ENCODE measurements at places on chromosomes 1 and 21.
A peak's percentile ranks its signal among the peaks of the same experiment; 100 is the strongest.

DNA sequence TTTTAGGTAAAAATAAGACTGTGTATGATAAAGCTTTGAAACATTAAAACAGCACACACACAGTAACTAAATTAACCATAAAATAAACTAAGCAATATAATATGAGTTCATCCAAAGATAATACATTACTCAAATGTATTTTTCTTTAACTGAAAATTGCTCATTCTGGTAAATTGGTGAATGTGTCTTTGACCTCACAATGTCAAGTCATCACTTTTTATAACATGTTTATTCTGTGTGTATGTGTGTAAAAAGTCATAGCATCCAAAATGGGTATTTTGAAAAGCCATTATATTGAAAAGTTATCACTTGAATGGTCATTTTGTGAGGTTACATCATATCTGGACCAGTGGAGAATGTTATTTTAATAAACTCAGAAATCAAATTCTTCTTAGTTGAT is 724.6 kb downstream of the ADGRL2 start:
- no peak for DNase-seq

- DNase-seq = no peak
Observed at GRCh38 chr1:93338387-93339146, 7.1 kb upstream of the DR1 start.

- DNase-seq = no peak
Observed at GRCh38 chr1:210800301-210800700, 333.6 kb downstream of the KCNH1 start.

- no peak for DNase-seq
Observed at GRCh38 chr1:233668146-233668724, 54.3 kb downstream of the KCNK1 start.

DNA sequence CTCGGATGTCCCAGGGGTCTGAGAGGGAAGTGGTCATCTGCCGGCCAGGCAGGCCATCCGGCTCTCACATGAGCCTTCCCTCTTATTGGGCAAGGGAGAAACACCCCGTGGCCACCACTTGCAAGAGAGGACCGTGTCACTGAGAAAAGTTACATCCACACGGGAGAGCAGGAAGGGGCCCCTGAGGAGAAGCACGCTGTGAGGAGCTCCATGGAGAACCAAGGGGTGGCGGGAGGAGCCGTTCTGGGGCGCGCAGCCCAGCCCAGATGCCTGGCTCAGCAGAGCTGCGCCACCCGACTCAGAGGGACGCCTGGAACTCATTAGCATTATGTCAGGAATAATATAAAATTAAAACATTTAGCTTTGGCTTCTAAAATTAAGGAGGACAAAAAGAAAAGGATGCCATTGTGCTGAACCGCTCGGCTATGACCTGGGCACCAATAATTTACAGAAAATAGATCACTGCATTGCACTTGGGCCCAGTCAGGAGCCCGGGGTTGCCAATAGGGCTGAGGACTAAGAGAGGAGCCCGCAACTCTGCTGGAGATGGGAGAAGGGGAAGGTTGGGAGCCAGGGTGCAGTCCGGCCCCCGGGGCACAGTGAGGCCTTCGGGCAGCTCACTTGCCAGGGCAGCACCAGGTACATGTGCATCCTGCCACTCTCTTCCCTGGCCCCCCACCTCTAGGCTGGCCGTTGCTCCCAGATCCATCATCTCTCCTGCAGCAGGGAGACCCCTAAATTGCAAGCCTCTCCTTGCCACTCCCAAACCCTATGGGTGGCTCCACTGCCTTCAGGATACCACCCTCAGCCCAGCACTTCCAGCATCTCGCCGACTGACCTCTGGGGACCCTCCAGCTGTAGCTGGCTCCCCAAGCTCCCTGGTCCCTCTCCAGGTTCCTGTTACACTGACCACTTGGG is 84.8 kb downstream of the DMRTB1 start:
- DNase-seq = no peak

DNA sequence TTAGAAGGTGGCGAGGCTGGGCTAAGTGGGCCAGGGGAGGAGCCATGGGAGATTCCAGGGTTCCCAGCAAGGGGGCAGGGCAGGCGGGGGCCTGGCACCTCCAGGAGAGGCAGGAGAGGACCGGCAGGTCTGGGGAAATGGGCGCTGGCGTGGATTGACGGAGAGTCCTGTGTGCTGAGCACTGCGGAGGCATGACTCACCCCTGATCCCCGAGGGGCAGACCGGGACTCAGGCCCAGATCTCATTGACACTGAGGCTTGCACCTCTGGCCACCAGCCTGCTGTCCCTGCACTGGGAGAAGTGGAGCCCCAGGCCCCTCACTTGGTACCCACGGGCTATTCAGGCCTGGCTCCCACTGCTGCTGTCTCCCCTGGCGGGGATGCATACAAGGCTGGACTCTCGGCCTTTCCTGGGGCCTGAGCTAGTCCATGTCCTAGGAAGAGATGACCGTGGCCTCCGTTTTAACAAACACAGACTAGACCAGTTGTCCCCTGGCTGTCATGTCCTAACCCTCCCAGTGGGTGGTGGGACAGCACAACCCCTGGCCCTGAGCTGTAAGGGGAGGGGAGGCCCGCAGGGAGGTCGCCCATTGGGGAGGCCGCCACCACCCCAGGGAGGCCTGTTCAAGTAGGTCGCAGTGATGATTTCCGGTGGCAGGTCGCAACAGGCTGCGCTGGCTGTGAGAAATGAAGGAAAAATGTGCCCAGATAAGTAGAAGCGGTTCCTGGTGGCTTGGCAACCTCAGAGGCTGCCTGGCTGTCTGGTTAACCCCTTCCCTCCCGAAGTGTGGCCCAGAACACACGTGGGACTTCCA is 39.7 kb downstream of the RIPK4 start:
- no peak for DNase-seq

- DNase-seq = no peak
Observed at GRCh38 chr1:184906761-184907160, 67.5 kb downstream of the NIBAN1 start.

DNA sequence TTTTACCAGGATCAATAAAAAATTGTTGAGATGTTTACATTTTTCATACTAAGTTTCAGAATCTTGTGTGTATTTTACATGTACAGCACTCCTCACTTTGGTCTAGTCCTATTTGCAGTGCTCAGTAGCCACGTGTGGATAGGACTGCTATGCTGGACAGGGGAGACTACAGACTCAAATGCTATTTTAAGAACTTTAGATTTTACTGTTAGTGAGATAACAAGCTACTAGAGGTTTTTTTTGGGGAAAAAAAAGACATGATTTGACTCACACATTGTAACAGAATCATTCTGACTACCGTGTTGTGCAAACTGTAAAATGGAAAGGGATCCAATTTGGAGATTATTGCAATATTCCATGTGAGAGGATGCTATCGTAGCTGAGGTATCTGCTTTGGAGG is 418.9 kb upstream of the PRMT6 start:
- no peak for DNase-seq

- no peak for DNase-seq
Observed at GRCh38 chr1:40785446-40785845, 1.9 kb downstream of the KCNQ4 start.

GRCh38 chr1:37438869-37439343 is 35.5 kb upstream of the ZC3H12A start:
- no peak for DNase-seq

DNA sequence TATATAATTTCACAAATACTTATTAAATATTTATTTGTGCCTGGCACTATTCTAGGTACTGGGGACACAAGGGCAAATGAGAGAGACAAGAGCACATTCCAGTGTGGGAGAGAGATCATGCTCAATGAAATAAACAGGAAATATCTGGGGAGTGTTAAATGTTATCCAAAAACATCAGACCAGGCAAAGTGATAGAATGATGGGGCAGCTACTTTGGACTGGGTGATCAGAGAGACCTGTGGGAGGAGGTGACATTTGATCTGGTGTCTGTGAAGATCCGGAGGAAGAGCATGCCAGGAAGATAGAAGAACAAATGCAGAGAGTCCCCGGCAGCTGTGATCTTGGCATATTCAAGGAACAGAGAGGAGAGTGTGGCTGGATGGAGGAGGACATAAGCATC is 27.5 kb upstream of the GNG12 start:
- no peak for DNase-seq

GRCh38 chr1:2299131-2299627 is 71.1 kb downstream of the SKI start:
- DNase-seq = no peak

DNA sequence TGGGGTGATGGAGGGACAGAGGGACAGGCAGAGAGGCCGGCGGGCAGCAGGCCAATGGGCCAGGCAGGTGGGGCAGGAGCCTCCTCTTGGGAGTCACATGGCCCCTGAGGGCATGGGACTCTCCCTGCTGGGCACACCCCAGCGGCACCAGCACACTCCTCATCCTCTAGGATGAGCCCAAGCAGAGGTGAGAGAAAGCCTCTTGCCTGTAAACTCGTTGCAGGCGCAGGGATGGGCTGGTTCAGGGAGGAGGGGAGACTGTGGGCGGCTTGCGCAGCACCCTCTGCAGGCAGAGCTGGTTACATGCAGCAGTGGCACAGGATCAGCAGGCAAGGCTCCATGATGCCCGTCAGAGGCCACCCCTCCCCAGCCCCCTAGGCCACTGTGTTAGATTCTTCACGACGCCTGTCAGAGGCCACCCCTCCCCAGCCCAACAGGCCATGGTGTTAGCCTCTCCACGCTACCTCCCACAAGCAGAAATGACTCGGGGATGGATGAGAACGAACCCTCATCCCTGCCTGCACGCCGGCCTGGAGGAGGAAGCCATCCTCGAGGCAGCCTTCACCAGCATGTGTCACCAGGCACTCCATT is 209.7 kb upstream of the VAMP3 start:
- peak; percentile 48 for DNase-seq

DNA sequence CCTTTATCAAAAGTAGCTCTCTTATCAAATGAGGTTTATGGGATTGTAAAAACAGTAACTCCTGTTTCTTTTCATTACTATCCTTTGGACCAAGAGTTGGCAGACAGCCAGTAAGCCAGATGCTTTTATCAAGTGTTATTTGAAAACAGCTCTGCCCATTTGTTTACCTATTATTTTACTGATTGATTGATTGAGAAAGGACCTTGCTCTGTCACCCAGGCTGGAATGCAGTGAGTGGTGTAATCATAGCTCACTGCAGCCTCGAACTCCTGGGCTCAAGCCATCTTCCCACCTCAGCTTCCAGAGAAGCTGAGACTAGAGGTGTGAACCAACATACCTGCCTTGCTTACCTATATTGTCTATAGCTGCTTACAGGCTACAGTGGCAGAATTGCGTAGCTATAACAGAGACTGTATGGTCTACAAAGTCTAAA is 3.6 kb downstream of the PRKAB2 start:
- DNase-seq = no peak

GRCh38 chr21:35333831-35334618 is 284.9 kb upstream of the RUNX1 start:
- DNase-seq = no peak

All from mesothelial cell of epicardium (in vitro differentiated cells).